ENCODE measurements at places on chromosomes 2 and 18.

DNA sequence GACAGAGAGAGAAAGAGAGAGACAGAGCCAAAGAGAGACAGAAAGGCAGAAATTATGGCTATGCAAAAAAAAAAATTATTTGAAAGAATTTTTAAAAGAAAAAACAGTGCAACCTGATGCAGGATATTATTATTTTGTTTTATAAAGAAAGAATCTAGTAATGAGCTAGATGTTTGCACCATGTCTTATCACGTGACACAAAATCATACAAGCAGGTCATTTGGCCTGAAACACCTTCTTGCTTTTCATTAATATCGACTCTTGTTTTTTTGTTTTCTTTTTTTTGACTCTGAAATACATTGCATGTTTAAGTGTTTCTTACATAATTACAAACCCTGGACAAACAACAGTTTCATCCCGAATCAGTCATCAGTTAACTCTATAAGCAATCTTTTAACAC is 606.0 kb downstream of the LRP1B start:
- DNase-seq, result no peak

DNA sequence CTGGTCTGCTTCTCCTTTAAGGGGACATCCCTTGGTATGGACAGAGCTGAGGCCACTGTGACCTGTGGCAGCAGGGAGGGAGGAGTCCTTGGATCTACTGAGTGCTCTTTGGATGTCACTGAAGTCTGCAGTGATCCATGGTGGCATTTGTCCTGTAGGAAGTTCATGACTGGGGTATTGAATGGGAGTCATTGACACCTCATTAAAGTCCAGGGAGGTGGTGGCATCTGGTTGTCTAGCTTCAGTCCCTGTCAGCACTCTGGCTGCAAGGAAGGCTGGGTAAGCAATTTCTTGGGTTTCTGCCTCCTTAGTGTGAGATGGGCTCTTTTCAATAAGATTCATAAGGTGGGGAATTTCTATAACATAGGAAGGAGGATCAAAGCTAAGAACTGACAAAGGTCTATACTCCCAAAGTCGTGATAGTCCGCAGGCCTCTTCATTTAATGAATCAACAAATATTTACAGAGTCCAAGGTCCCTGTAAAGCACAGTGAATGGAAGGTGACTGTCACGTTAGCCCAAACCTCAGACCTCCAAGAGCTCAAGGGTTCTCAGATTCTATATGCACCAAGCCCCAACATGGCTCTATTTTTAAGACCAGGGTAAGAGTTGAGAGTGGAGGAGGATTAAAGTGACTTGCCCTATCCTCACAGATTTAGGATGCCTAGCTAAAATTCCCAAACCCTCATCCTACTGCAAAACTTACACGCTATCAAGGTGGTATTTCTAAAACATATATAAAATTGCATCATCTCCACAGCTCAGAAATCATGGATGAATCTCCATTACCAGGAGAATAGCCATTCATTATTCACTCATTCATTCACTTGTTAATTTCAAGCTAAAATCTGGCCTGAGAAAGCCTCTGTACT is 40.2 kb downstream of the THNSL2 start:
- no peak for DNase-seq

- DNase-seq, result no peak
These were observed 40.2 kb downstream of the SEMA4F start for GRCh38 chr2:74694281-74694680.

DNA sequence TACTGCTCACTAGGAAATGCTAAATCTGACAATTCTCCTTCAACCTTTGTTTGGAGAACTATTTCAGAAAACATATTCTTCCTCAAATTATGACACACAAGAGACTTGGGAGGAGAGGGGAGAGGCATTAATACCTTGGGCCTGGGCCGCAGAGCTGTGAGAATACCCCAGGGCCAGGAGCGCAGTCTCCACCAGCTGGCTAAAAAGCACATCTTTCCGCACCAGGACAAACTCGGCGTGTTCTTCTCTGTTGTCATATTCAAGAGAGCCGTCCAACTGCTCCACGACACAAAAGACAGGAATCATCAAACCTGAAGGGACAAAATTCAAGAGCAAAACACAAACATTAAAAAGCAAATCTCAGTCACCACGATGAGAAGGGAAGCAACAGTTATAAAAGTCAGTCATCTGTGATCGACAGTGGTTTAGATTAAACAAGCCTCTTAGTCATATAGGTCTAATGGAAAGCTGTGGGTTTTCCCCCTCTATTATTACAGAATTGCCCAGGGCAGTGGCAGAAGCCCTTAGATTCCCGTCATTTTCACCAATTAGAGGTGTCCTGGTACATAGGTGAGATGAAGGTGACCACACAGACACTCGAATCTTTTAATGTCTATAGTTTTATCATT is 24.4 kb downstream of the SATB2 start:
- DNase-seq, result no peak

DNA sequence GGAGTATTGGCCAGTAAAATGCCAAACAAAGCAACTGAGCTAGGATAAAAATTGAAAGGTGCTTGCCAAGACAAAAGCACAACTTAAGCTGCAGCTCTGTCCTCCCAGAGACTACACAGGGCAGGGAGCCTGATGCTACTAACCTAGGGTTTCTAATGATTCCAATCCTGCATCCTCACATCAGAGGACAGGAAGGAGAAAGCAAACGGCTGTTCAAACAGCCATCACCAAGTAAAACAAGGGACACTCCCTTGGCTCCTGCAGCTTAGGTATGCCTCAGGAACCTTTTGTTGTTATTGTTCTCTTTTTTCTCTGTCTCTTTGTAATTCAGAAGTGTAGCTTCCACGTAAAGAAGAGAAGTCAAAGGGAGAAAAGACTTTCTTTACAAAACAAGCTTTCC is 99.5 kb downstream of the TCF4 start:
- DNase-seq, result no peak

GRCh38 chr2:88396209-88396608 is 56.3 kb downstream of the FOXI3 start:
- DNase-seq, result no peak

- no peak for DNase-seq
These were observed 686.3 kb upstream of the HS6ST1 start for GRCh38 chr2:129004940-129005490.

DNA sequence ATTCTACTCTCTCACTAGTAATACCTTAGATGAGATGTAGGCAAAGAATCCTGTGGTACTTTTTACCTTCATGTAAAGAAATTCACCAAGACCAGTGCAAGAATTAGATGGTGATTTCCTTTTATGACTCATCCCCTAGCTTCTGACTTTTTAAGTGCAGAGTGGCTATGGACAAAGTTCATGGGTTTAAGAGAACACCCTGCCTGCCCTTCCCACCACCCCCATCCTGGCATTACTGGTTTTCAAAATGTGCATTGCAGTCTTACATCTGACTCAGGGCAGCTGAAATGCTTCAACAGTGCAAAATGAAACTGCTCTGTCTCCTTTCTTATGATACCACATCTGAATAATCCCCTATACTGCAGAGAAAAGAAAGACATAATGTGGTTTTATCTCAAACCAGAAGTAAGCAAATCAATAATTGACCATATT is 22.6 kb downstream of the MAIP1 start:
- no peak for DNase-seq

DNA sequence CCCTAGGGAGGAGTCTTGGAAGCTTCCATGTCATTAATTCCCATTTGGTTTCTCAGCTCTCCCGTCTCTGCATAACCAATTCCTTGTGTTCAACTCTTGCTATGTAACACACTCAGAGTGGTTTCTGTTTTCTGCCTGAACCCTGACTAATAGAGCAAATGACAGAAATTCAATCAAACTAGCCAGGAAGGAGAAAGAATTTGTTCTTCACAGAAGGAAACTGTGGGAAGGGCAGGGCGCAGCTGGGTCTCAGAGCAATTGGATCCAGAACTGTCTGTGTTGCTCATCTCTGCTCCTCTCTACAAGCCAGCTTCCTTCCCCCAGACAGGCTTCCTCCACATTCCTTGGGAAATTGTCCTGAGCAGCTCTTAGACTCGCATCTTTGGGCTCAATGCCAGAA is 269.8 kb downstream of the TNS1 start:
- DNase-seq, result no peak

DNA sequence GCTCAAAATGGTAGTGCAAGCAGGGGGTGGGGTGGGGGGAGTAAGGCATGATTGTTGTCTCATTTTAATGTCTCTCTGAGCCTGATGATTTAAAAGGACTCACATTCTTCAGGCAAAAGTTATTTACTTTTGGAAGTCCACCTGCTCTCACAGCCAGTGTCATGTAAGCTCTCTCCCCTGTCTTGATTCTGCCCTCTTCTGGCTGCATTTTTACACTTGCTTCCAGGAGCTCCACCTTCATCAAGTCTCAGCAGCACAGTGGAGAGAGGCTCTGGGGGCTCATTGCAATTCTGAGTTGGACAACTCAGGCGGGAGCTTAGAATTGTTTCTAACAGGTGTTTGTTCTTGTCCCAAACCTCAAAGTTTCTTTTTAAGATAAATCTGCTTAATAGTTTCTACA is 39.2 kb downstream of the GNAL start:
- DNase-seq, result no peak

DNA sequence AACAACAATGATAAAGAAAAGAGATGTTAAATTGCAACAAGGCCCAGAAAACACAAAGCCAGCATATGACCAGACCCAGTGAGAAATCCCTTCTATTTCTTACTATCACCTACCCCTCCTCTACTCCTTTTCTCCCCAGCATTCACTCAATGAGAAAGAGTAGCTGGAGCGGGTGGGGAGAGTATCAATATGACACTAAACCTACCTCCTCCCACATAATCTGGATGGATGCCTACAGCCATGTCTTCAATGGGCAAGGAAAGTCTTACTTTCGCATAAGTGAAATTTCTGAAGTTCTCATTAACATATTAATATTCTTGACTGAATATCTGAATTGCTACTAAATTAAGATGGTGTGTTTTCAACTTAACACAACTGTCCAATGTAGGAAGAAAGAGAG is 78.2 kb downstream of the AFF3 start:
- no peak for DNase-seq

Data from CD4-positive, alpha-beta T cell treated with Interleukin-4 for 4 hours (primary cell).